ENCODE measurements at places on chromosomes 5 and 9. TPM values are rescaled to one million over a fixed set of nuclear protein-coding genes. Genes with fewer than 3 reads are reported as not detected.

GRCh38 chr5:135934939-135935338 lies 19.8 kb downstream of the LECT2 start:
- DNase-seq = peak; percentile 11

DNA sequence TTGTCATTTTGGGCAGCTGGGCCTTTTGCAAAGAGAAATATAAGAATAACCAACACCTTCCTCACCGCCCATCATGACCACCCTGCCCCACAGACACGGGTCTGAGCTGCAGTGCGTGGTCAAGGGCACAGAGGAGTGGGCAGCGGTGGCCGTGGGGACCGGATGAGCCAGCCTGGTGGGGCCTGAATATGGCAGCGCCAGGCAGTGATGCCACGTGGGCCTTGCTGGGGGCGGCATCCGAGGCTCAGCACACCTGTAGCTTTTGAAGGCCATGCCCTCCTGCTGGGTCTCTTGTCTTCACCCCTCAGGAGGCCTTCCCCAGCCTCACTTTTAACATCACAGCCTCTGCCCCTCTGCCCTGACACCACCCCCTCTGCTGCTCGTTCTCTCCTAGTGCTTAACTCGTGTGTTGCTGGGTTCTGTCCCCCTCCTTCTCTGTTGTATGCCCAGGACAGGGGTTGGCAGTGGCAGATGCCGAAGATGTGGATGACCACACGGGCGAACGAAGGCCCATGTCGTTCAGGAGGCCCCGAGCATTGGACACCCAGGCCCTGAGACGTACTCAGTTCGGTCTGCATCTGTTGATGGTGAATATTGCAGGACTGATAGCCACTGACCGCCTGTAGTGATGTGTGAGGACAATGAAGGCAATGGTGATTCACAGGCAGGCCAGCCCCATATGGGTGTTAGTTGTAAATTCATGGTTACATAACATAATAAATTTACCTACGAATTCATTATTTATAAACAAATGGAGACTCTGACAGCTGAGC lies 46.0 kb downstream of the AHRR start:
- DNase-seq = no peak

ROR2 gene
- total RNA-seq = 0.12 TPM

- no peak for DNase-seq
Measured at GRCh38 chr9:36930941-36931340, 103.1 kb downstream of the PAX5 start.

- no peak for DNase-seq
Measured at GRCh38 chr5:50441493-50441955, 436 bp upstream of the EMB start.

GRCh38 chr5:180120237-180121101 lies 48.9 kb upstream of the RNF130 start:
- DNase-seq = no peak

DNA sequence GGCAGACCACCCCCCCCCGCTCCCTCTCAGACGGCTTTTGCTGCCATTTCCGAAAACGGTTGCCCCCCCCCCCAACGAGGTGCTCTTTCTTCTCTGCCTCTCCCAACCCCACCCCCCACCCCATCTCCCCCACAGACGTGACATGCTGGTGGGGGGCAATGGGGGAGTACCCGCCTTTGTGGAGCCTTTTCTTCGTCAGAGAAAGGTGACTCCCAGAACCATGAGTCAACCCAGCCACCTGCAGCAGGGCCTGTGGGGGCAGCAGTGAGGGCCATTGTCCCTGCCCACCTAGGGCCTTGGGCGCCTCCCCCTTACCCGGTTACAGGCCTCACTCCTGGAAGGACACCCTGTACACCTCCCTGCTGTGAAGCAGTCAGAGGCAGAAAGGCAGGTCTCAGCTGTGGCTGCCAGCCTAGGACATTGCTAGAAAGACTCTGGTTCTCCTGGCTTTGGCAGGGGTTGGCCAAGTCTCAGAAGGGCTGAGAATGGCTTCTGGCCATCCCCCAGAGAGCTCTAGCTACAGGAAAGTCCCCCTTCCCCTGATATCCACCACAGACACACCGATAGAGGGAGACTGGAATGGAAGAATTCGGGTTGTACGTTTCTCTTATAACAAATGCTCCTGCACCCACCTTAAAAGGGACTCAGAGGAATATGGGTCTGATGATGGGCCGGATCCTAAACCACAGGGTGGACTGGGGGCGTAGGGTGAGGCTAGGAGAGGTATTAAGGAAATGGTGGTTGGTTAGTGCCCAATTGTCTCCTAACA lies 2.2 kb downstream of the DNAJB5 start:
- DNase-seq = no peak

- DNase-seq = no peak
Measured at GRCh38 chr5:42908086-42908485, 96.4 kb upstream of the SELENOP start.

All from RPMI7951 (cell line).